Caco-2 (cell line): ENCODE measurements at places on chromosomes 3 and 15.

DNA sequence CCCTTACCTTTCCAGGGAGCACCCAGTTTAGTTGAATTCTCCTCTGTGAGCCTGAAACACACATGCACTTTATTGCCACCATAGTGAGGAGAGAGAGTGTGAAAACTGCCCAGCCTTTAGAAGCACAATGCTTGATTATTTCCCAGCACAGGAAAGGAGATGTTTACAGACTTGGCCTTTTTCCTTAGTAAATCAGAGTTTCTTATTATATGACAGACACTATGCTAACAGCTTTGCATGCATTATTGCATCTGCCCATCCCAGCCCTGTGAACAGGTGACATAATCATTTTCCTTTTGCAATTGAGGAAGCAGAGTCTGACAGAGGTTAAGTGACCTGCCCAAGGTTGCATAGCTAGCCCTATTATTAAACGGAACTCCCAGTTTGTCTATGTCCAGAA lies 36.5 kb downstream of the CAPN3 start:
- no peak for DNase-seq

GRCh38 chr15:85417276-85417675 lies 36.9 kb downstream of the AKAP13 start:
- DNase-seq, result no peak

GRCh38 chr15:40470423-40471104 lies at the start of gene CHST14:
CHST14 (plus strand) TSS chr15:40470984; CDS start chr15:40471214, 230 bp downstream.
- DNase-seq, result peak; percentile 81

DNA sequence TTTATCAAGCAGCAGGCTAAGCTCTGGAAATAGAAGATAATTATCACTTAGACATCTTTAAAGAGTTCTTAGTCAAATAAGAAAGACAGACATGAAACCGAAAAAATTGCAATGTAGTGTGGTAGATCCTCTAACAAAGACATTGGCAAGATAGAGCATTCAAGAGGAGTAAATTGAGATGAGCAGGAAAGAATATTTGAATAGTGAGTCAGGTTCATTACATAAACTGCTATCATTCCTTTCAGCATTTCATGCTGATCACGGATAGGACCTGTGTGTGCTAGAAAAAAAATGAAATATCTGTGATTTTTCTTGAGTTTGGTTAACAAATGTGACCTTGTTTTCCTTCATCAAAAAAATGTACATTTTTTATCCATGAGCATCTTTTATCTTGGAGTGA lies 460.9 kb downstream of the OTOL1 start:
- DNase-seq, result no peak

- peak; percentile 21 for DNase-seq
Observed at GRCh38 chr15:73822998-73823397, 50.4 kb upstream of the TBC1D21 start.

GRCh38 chr3:22969276-22969675 lies 233.9 kb upstream of the UBE2E2 start:
- DNase-seq, result no peak

GRCh38 chr3:116350119-116350733 lies 95.1 kb downstream of the LSAMP start:
- DNase-seq, result no peak

GRCh38 chr15:50953302-50953701 lies 44.8 kb downstream of the AP4E1 start:
- DNase-seq, result no peak
